Stimulated activated CD8-positive, alpha-beta memory T cell treated with anti-CD3 and anti-CD28 coated beads, Interleukin-4, amount 100 ng/mL, for 4 hours (primary cell): ENCODE measurements at places on chromosomes 3 and 15.

DNA sequence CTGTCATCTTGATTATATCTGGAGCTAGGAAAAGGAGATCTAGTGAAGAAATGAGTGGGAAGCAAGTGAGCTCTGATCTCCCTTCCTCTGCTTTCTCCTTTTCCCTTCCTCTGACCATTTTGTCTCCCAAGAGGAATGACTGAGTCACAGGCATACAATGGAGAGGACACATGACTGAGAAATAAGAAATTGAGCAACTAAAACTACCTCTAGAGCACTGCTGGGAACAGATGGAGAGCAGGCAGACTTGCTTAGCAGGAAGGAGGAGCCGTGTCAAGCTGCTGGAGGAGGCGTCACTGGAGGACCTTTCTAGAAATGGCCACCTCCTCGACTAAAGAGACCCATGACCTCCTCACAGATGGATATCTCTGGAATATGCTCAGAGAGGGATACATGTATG is 66.9 kb upstream of the MYO5C start:
- DNase-seq: no peak

- DNase-seq: no peak
Observed at GRCh38 chr3:175432376-175433025, 573.4 kb downstream of the NAALADL2 start.

- no peak for DNase-seq
Observed at GRCh38 chr3:127004641-127005397, 21.9 kb downstream of the PLXNA1 start.

DNA sequence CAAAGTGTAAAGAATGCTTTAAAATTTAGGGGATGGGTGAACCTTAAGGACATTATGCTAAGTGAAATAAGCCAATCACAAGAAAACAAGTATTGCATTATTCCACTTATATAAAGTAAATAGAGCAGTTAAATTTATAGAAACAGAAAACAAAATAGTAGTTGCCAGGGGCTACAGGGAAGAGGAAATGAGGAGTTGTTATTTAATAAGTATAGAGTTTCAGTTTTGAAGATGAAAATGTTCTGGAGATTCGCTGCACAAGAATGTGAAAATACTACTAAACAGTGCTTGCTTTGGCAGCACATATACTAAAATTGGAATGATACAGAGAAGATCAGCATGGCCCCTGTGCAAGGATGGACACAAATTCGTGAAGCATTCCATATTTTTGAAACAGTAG is 32.0 kb downstream of the DNAH12 start:
- DNase-seq: no peak

GRCh38 chr3:165920984-165921383 is 83.8 kb upstream of the BCHE start:
- no peak for DNase-seq

- no peak for DNase-seq
Observed at GRCh38 chr3:159783780-159784742, 204.6 kb upstream of the IL12A start.

DNA sequence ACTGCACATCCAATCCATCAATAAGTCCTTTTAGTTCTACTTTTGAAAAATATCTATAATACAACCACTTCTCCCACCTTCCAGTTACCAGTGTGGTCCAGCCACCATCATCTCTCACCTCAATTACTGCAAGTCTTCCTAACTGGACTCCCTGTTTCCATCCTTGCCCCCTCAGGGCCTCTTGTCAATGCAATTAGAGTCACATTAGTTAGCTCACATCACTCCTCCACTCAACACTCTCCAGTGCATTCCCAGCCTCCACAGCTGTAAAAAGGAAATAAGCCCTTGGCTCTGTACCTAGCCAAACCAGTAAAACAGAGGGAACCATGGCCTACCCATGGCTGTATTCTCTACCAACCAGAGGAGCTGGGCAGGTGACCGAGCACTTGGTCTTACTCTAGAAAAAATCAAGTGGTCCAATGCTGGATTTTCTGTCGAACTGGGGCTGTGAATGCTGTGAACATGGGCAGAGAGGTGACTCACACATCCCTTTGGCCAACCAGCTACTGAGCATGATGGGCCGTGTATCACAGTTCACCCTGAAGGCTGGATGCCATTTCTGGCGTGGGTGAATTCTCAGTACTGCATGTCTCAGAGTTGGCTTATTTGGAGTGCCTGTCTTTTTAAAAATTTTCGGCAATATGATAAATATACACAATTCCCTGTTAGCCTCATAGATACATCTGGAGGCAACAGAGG is 62.5 kb upstream of the C15orf61 start:
- DNase-seq: no peak

GRCh38 chr15:71082803-71083202 is 32.5 kb upstream of the THSD4 start:
- DNase-seq: no peak

DNA sequence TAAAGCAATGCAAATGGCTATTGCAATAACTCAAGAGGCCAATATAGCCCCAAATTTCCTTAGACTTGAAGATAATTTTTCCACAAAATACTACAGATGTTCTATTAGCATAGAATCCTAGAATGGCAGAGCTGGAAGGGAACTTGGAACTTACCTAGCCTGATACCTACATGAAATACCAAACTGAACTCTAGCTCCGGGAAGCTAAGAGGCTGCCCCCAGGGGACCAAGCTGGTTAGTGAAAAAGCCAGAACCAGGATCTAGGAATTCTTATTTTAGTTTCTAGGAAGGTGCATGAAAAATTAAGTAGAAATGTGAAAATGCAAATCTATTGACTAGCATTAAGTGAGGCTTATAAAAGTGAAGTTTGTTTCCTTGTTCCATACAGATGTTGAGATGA is 256.0 kb upstream of the CBLB start:
- no peak for DNase-seq

- DNase-seq: no peak
Observed at GRCh38 chr15:31102374-31103342, 1.1 kb upstream of the TRPM1 start.

GRCh38 chr3:45041666-45042065 is 15.6 kb downstream of the CLEC3B start:
- DNase-seq: no peak

GRCh38 chr15:79916502-79917132 is 19.8 kb upstream of the MTHFS start:
- no peak for DNase-seq

- DNase-seq: no peak
Observed at GRCh38 chr15:79960502-79961212, 10.3 kb downstream of the BCL2A1 start.

DNA sequence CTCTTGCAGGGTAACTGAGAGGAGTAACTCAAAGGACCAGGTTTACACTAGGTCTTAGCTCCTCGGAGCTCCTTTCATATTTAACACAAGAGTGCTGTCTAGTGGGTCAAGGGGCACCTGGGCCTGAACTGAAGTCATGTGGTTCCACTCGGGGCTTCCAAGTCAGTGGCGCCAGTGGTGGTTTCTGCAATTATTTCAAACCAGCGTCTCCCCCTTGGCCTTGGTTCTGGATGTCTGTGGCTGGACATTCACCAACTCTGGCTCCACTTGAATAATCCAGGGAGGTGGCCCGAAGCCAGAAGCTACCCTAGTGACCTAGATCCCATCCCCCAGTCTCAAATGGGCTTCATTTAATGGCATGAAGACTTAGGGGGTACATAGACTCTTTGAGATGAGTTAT is 144.3 kb upstream of the ADAMTS9 start:
- no peak for DNase-seq

GRCh38 chr3:87426918-87427317 is 150.5 kb upstream of the POU1F1 start:
- DNase-seq: no peak

DNA sequence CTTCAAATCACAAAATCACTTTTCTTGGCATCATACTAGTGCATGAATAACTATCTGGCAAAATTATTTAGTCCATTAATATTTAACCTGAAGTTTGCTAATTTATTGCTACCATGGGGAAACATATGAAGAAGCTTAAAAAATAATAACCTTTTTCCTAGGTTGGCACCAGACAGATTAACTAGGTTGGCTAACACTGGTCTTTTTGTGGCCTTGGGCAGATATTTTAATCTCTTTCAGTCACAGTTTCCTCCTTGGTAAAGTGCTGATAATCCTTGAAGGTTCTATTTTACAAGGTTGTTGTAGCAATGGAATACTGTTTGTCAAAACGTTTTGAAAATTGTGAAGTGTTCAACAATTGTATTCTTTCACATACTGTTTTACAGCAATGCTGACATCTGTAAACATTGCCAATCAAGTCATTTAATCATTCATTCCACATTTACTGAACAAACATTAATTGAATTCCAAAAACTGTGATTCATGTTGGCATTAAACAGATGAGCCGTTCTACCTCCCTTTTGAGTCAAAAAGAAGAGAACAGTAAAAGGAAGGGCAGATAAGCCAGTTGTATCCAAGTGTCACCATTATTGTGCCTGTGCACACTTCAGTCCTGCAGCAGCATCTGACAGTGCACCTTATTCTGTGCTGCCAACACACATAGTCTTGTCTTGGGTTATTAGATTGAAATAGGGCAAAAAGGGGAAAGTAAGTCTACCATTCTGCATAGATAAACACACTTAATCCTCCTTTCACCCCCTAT is 21.9 kb downstream of the EPHA6 start:
- DNase-seq: no peak

DNA sequence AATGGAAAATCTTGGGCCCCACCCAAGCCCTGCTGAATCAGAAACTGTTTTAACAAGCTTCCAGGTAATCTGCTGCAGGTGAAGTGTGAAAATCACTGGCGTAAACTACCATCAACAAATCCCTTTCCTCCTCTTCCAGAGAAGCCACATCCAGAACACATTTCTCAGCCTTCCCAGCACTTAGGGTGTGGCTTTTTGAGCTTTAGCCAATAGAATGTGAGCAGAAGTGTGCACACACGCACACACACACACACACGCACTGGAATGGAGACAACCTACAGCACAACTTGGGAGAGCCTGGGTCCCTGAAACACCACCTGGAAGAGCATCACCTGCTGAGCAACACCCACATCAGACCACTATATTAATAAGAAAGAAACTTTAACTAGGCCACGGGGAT is 98.6 kb downstream of the OSBPL10 start:
- no peak for DNase-seq

DNA sequence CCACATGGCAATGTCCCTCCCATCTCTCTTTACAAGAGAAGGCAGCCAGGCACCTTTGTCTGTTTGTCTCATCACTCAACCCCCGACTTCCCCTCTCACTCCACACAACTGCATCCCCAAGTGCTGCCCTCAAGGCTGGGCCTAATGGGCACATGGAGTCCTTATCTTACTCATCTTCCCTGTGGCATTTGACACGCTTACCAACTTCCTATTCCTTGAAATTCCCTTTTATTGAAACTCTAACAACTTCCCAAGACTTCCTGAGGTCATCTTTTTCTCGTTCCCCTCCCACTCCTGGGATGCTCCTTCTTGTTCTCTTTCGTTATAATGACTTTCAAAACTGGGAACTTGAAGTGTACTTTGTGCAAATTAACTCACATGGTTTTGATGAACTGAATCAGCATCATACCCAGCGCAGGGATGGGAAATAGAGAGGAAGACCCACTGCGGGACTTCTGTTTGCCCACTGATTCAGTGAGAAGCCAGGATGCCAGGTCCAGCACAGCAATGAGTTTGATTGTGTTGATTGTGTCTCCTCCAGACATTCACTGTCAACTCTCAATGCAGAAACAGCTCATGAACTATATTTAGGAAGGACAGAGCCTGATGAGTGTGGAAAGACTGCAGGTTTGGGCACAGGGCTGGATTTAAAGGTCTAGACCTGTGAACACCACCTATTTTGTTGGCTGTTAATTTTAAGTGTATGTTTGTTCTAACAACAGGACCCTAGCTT is 104.7 kb upstream of the TNIK start:
- DNase-seq: no peak

DNA sequence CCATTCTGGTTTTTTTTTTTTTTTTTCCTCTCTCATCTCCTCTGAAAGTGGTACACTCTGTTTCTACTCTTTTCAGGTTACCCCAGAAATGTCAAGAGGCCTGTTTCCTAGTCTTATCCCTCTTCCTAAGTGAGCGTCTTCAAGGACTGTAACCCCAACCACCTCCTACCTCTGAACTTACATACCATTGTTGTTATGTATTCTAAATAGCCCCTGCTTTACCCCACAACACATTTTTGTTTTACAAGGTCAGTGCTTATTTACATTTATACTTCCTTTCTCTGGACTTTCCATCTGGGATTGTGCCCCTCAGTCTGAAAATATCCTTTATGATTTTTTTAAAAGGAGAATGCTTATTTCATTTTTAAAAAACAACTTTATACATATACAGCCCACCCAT is 38.8 kb downstream of the PTH1R start:
- DNase-seq: no peak

- no peak for DNase-seq
Observed at GRCh38 chr3:49277383-49277775, 347 bp upstream of the C3orf62 start.

DNA sequence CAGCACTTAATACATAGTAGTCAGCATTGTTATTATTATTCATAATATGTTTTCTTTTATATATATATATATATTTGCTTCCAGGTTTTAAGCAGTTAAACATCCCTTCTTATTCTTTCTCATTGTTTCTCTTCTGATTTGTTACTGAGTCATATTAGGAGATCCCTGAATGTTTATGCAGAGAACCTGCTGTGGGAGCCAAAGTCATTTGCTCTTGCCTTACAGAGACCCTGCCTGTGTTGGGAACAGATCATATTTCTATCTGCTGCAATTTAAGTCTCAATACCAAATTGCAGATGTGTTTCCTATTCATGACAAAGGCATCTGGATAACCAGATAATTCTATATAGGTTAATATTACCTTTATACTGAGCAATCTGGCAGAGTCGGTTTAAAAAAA is 323.0 kb upstream of the UMPS start:
- DNase-seq: no peak

DNA sequence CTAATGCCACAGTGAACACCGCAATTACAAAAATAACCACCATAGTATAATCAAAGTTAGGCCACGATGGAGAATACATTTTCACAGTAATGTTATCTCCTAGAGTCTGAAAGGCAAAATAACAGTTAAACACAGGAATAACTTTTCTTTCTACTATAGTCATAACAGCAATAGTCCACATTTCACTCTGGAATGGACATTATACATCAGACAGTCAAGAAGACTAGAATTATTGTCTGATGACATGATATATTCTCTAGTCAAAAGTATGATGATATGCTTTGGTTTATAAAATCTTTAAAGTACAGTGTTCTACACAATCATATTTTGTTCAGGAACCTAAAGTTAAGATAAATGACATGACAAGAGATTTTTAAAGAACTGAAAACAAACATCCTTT is 18.0 kb downstream of the SPPL2A start:
- no peak for DNase-seq

DNA sequence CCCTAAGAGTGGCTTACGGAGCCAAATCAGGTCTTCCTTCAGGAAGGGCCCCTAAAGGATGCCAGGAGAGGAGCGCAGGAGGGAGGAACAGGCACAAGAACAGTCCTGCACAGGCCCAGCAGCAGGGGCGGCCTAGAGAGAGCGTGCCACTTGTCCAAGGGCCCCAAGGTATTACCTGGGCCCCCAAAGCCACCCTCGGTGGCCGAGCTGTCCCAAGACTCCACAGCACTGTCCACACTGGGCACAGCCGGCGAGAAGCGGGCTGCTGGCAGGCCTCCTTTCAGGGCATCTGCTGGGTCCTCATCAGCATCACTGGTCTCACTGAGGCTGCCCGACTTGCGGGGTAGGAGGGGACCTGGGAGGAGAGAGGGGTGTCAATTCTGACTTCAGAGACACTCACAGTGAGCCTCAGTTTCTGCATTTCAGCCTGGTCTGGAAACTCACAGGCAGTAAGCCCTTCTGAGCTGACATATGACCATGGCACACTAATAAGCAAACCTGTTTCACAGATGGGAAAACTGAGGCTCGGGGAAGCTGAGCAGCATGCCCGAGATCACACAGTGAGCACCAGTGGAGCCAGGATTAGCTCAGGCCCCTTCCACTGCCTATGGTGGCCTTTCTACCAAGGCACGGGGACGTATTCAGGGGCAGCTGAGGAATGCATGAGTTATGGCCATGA is 33.4 kb downstream of the GRIP2 start:
- DNase-seq: no peak
